Activated CD8-positive, alpha-beta memory T cell treated with anti-CD3 and anti-CD28 coated beads, Interleukin-2, amount 10 ng/mL, durations not matched to agents 7 days and 5 days (primary cell): ENCODE measurements at places on chromosomes 16 and 17.

GRCh38 chr17:1144162-1144561 lies 35.6 kb downstream of the ABR start:
- DNase-seq, result no peak

DNA sequence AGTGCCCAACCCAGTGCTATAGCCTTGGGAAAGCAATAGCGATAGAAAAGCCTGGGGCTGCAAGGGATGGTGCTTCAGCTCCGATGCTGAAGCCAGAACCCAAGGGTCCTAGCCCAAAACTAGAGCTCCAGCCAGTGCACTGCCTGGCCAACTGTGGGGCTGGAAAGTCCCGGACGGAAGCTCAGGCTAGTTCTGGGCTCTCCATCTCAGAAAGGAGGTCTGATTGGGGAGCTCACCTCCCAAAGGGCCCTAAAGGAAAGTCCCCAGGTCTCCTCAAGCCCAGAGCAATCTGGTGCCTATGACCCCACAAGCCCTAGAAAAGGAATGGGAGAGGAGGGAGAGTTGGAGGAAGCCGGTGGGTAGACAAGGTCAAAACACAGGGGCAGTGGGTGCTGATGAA lies 2.0 kb upstream of the ABCC3 start:
- no peak for DNase-seq

DNA sequence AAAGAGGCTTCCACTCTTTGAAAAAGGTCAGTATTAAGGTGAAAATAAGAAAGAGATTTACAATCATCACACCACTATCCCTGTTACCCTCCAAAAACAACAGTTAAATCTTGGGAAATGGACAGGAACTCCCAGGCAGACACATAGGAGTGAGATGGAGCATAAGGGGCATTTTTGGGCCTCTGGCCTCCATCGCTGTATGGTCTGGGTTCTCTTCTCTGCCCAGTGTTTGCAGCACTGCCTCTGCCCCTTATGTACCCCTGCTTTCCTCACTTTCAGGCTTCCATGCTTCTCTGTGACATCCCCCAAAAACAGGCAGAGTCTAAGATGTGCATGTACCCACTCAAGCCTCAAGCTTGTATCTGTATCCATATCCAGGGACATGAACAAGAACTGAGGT lies 630 bp upstream of the HOXB2 start:
- DNase-seq, result no peak

GRCh38 chr16:29839822-29840221 lies 19.6 kb downstream of the MVP start:
- no peak for DNase-seq

GRCh38 chr16:65038100-65038499 lies 83.8 kb downstream of the CDH11 start:
- DNase-seq, result no peak

GRCh38 chr17:41919165-41919817 lies 540 bp upstream of the ACLY start:
- no peak for DNase-seq

DNA sequence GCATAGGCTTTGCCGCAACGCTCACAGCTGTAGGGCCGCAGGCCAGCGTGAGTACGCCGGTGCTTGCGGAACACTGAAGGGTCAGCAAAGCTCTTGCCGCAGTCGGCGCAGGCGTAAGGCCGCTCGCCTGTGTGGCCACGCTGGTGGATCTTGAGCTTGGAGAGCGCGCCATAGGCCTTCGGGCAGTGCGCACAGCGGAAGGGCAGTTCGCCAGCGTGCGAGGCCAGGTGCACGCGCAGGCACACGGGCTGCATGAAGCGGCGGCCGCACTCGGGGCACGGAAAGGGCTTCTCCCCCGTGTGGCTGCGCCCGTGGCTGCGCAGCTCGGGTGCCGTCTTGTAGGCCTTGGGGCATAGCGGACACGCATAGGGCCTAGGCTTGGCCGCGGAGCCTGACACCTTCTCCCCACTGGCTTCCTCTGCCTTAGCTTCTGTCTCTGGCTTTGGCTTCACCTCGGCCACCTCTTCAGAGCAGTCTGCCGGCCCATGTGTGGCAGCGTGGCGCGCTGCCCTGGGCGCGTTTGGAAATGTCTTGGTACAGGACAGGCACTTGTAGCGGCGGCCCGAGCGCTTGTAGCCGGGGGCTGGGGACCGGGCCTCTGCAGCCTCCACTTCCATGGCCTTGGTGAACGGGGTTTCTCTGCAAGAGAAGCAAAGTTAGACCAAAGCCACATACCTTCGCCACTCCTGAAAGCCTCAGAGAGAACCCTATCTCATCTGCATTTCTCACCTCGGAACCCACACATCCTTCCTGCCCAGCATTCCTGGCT lies 10.0 kb downstream of the ZNF668 start:
- peak; percentile 79 for DNase-seq

GRCh38 chr16:3825103-3825502 lies 55.4 kb downstream of the CREBBP start:
- DNase-seq, result no peak
